Gastrocnemius medialis (tissue), 4 donors: ENCODE measurements at places on chromosomes 5 and 9. TPM values are rescaled to one million over a fixed set of nuclear protein-coding genes. Genes with fewer than 3 reads are reported as not detected.

TNIP1 gene
- total RNA-seq, result 181 TPM

- no peaks in the 10 kb centered on the region for H3K36me3 ChIP-seq
- peak; percentile 4 for DNase-seq
- H3K4me3 ChIP-seq, result no peak overlapping the region
- no peaks in the 10 kb centered on the region for H3K4me1 ChIP-seq
- H3K27me3 ChIP-seq, result no peaks in the 10 kb centered on the region
- no peak overlapping the region for H3K27ac ChIP-seq
Observed at GRCh38 chr5:33321026-33321425, 119.7 kb upstream of the TARS1 start.

GRCh38 chr5:79133657-79134451, 22.2 kb downstream of the BHMT start:
- H3K27me3 ChIP-seq, result no peaks in the 10 kb centered on the region
- H3K4me3 ChIP-seq, result peak overlapping the region; percentile 44
- H3K27ac ChIP-seq, result peak overlapping the region; percentile 48

DNA sequence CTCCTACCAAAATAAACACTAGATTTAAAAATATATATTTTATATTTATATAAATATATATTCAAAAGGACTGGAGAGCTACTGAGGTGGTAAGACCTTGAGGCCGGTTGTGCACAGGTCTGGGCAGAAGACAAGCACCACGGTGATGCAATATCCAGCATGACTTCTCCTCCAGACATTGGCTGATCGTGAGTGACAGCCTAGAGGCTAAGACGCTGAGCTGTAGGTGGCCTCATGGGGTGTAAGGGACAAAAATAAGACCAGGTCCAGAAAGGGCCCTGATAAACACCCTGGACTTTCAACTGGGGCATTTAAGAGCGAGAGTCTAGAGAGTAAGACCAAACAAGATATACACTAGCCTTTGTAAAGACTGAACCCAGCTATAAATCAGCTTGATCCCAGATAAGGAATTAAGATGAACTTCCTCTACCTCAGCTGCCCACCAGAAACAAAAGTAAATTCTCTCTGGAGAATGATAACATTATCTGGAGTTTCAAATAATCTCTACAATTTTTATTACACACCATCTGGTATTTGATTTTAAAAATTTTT, 14.2 kb upstream of the C5orf47 start:
- H3K27ac ChIP-seq, result no peak overlapping the region
- DNase-seq, result no peak
- H3K4me1 ChIP-seq, result peaks cover 4% of the 10 kb centered on the region
- H3K36me3 ChIP-seq, result no peaks in the 10 kb centered on the region
- H3K4me3 ChIP-seq, result no peak overlapping the region

DNA sequence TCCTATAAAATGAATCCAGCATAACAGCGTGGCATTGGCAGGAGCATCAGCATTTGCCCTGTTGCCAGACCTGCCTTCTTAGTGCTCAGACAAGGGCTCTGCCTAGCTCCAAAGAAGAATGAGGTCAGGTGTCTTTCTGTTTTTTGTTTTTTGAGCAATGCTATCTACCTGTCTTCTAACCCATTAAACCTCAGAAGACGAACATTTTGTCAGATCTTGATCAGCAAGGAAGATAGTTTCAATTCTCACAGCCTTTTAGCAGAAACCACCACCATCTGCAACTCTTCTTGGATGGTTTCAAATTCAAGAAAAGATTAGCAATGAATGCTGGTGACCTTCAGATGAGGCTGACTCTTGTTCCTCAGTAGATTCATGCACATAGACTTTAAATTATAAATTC, 103.5 kb upstream of the IQGAP2 start:
- H3K27ac ChIP-seq, result no peak overlapping the region
- DNase-seq, result no peak
- H3K4me3 ChIP-seq, result no peak overlapping the region
- no peaks in the 10 kb centered on the region for H3K36me3 ChIP-seq
- H3K27me3 ChIP-seq, result no peaks in the 10 kb centered on the region
